ENCODE measurements at places on chromosomes 6 and 20.

- DNase-seq, result no peak
Measured at GRCh38 chr6:37432590-37432915, 468 bp upstream of the CMTR1 start.

GRCh38 chr6:31663126-31663960 lies 1.5 kb downstream of the GPANK1 start:
- no peak for DNase-seq

DNA sequence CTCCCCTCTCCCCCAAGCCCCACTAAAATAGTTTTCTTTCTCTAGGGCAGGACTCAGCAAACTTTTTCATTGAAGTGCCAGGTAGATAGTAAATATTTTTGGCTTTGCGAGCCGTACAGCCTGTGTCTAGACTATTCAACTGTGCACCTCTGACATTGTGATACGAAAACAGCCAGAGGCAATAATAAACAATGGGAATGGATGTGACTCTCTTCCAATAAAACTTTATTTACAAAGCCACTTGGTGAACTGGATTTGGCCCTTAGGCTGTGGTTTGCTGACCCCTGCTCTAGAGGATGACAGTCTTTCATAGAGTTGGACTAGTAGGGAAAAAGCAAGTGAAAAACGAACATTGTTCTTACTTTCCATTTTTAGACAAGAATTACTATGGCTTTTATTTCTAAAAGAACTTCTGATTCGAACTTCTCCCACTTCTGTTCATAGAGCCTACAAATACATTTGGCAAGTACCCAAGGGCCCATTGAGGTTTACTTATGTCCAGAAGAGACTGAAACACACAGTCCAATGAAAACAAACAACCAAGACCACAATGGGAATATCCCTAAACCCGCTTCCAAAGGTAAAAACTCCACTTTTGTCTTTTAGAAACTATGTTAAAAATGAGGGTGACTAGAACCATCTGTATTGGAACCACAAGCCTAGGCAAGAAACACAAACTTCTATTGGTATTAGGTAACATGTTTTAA lies 46.4 kb upstream of the CDKAL1 start:
- DNase-seq, result no peak

GRCh38 chr6:151716526-151716932 lies 91.0 kb upstream of the ESR1 start:
- DNase-seq, result no peak

DNA sequence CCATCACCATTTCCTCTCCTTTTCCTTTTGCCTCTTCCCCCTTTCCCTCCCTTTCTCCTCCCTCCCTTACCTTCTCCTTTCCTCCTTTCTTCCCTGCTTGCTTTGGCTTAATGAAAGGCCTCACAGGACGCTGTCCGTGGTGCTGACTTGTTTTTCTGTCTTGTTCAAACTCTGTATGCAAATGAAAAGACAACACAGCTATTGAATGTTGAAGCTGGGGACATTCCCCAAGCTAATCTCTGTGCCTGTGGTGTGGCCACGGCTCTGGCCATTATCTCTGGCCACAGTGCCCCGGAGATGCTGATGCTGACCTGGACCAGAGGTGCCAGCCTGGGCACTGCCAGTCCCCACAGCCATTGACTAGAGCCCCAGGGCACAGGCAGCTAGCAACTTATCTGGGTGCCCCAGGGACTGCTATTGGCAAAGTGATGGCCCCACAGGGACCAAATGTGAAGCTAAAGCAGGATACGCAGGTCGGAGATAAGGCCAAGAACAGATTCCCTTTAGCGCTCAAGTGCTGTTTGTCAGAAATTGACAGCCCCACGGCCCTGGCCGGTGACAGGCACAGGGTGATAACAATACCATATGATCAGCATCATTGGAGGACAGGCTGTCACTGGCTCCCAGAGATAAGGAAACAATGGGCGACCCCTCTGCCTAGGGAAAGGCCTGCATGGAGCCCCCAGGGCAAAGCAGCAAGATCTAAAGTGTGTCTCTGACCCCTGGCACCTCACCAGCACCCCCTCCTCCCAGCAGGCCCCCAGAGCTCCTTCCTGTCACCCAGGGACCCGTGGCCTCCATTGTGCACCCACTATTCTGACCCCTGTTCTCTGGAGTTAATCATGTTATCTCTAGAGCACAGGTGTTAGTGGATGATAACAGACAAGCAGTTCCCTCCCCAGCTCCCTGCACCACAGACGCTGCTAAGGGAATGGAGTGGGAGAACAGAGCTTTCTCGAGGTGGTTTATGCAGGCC lies 31.6 kb upstream of the SLC32A1 start:
- peak; percentile 27 for DNase-seq

DNA sequence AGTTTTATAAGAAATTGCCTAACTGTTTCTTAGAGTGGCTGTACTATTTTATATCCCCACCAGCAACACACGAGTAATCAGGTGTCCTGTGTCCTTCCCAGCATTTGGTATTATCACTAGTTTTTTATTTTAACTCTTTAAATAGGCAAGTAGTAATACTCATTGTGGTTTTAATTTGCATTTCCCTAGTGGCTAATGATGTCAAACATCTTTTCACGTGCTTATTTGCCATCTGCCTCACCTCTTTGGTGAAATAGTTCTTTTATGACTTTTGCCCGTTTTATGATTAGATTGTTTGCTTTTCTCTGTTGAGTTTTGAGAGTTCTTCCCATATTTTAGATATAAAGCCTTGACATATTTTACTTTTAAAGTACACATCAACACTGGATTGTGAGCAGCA lies 57.8 kb downstream of the GCLC start:
- DNase-seq, result no peak

- DNase-seq, result no peak
Measured at GRCh38 chr6:90421666-90422065, 125.0 kb upstream of the BACH2 start.

DNA sequence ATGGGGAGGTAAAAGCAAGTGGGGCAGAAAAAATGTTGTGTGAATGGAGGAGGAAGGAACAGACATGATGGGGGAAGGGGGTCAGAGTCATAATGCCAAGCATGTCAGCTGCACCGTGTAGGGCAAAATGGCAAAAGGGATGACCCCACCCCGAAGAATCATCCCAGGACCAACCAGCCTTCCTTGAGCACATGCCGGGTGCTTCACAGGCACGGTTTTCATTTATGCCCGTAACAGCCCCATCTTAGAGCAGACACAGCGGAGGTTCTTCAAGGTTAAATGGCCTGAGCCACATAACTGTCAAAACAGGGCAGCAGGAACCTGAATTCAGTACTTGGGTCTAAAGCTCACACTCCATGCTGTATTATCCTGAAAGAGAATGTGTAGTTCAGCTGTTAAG lies 322.2 kb downstream of the ZFAND3 start:
- no peak for DNase-seq

DNA sequence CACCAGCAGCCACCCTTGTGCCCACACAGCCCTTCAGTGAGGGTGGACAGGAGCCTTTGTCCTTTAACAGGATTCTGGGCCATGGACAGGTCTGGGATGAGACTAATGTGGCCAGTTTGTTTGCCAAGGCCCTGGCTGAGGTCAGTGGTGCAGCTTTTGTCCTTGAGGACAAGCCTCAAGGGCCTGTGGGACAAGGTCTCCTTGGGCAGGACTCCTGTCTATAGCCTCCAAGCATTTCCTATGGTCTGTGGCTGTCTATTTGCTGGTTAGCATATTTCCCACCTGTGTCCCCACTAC lies 44.1 kb downstream of the SUN5 start:
- no peak for DNase-seq

- no peak for DNase-seq
Measured at GRCh38 chr6:9789201-9789600, 625.7 kb downstream of the TFAP2A start.

GRCh38 chr20:43832096-43832816 lies 82.4 kb upstream of the TOX2 start:
- DNase-seq, result no peak

GRCh38 chr6:48099713-48100587 lies 11.0 kb downstream of the PTCHD4 start:
- DNase-seq, result no peak

DNA sequence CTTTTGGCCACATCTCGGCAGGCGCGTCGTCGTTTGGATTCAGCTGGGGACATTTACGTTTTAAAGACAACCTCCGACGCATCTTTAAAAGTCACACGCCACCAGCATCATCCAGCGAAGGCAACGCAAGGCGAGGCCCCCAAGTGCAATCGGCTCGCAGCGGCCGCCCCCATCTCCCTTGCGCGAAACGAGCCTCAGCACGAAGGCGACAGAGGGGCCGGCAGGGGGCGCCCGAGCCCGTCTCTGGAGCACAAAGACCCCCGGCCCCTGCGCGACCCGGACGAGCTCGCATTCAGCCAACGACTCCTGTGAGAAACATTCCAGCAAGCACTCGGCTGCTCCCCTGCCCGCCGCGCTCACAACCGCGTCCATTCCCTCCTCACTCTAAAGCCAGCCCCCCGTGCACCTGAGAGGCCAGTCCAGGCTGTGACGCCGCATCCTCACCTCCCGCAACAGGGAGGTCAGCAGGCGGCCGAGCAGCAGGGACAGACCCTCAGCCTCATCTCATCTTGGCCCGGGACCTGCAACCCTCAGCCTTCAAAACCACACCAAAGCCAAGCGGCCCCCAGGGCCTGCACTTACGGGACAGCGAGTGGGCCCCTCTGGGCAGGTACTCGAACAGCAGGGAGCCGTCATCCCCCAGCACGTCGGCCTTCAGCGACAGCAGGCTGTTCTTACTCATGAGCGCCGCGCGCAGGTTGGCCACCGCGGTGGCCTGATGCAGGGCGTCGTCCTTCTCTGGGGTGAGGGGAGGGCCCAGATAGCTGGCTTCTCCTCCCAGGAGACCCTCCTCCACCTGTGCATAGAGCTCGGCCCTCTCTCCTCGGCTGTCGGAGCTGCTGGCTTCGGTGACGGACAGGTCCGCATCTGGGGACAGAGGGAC lies 35.8 kb downstream of the SLC2A4RG start:
- no peak for DNase-seq

- no peak for DNase-seq
Measured at GRCh38 chr6:10441655-10442009, 26.8 kb upstream of the TFAP2A start.

- no peak for DNase-seq
Measured at GRCh38 chr6:45423824-45424450, 46.2 kb upstream of the SUPT3H start.

DNA sequence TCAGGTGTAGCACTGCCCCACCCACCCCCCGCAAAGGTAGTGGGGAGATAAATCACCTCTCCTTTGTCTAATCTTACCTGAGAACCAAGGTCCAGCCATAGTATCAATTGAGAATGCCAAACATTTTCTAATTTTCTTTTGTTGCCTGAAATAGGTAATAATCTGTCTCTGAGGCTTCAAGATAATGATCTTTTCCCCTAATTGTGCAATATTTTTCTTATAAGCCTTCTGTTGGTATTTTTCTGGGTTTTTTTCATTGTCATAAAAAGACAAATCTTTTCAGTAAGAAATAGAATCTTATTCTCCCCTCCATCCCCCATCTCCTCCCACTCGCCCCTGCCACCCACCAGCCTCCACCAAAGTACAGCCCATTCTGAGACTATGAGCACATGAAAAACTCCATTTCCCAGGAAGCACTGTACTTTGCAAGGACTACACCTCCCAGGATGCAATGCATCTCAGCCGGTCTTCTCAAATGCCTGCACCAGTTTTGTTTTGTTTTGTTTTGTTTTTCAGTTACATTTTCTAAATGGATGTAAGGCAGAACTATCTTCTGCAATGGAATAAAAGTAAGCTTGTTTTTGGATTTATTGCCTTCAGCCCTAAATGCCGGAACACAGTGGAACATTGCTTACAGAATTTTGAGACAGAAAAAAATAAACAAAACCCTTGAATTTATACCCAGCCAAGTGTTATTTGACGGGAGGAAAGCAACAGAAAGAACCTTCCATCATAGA lies 268.0 kb downstream of the TFAP2A start:
- no peak for DNase-seq

GRCh38 chr6:107539409-107539808 lies 49.5 kb downstream of the SOBP start:
- no peak for DNase-seq

GRCh38 chr6:130697995-130698535 lies 129.1 kb upstream of the SMLR1 start:
- DNase-seq, result peak; percentile 6

DNA sequence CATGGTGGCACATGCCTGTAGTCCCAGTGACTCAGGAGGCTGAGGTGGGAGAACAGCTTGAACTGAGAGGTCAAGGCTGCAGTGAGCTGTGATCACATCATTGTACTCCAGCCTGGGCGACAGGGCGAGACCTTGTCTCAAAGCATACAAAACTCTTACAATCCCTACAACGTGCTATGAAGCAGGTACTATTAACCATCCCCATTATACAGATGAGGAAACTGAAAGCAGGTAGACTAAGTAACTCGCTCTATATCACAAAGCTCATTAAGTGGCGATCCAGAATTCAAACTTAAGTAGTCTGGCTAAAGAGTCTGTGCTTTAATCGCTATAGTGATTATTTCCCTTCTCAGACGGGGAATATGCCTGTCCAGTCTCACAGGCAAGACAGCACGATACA lies 54.7 kb downstream of the CDK19 start:
- DNase-seq, result no peak

GRCh38 chr6:6218759-6219085 lies 101.7 kb downstream of the F13A1 start:
- no peak for DNase-seq

DNA sequence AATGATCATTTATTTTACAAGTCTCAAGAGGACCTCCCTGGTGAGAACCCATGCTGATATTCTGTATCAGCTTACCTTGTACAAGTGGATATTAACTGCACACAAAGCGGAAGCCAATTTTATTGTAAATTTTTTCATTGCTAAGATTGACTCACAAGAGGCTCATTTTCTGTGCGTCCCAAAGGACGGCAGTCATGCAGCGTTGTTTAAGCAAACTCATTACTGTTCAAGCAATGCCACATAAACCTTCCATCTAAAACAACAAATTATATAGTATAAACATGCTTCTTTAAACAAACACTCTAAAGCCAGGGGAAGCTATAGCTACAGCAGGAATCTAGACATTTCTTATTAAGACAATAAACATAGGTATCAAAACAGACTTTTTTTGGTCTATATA lies 575.3 kb downstream of the FRK start:
- no peak for DNase-seq

- DNase-seq, result no peak
Measured at GRCh38 chr6:97705568-97705967, 422.6 kb upstream of the MMS22L start.

- DNase-seq, result no peak
Measured at GRCh38 chr20:1734269-1734858, 76.8 kb upstream of the SIRPG start.

DNA sequence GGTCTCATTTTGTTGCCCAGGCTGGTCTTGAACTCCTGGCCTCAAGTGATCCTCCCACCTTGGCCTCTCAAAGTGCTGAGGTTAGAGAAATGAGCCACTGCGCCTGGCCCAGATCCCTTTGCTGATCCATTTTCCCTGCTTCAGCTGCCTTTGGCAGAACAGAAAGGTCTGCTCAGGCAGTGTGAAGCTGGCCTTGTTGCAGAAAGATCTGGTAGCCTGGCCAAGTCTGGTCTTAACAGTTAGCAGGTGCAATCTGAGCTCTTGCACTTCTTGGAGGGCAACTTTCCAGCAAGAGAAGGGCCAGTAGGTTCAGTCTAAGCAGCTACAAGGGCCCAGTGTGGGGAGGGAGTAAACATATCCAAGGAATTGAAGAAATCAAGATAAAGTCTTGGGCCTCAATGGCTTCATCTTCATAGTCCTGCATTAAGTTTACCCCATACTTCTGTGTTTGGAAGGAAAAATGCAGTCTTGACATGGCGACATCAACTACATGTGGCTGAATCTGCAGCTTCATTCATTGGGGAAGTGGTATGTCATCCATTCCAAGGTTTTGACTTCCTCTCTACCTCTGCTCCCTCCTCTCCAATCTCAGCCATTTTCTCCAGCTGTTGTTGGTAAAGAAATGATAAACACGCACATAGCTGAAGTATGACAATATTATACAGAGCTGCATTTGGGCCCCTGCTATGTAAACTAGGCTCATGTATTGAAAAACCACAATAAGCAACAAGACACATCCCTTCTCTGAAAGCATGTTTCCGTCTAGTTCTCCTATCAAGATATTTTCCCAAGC lies 39.0 kb upstream of the NEDD9 start:
- DNase-seq, result no peak

Data from stimulated activated CD8-positive, alpha-beta memory T cell treated with anti-CD3 and anti-CD28 coated beads, Interleukin-12 subunit alpha, Interleukin-12 subunit beta, amount 100 ng/mL, for 1 hour (primary cell).